Naive thymus-derived CD8-positive, alpha-beta T cell (primary cell): ENCODE measurements at places on chromosomes 12 and 14. TPM values are rescaled to one million over a fixed set of nuclear protein-coding genes. Genes with fewer than 3 reads are reported as not detected.

GRCh38 chr12:2288471-2288870 is 235.7 kb downstream of the CACNA1C start:
- H3K27ac ChIP-seq, result no peak overlapping the region
- no peaks in the 10 kb centered on the region for H3K36me3 ChIP-seq
- peaks cover 12% of the 10 kb centered on the region for H3K4me1 ChIP-seq
- no peaks in the 10 kb centered on the region for H3K27me3 ChIP-seq

DNA sequence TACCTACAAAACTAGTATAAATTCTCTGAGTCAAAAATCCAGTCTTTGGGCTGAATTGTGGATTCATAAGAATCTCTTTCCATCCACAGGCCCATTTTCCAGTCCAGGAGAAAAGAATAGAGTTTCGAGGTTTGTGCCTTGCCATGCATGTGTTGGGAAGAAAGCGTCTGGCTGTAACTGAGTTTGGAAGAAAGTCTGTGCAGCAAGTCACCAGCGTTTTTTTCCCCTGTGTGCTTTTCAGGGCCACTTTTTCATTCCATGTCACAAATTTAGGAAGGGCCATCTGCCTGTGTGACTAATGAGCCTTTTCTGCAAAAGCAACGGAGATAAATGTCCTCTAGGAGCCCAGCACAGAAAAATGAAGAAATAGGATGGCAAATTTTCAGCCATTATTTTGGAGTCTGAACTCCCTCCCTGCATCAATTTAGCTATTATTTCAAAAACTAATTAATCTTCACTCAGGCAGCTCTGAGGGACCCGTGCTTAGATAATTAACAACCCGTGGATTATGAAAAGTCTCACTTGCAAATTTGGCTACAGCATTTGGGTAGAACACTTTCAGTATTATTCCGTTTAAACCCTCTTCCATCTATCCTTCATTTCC is 261.5 kb downstream of the SUDS3 start:
- H3K4me1 ChIP-seq, result no peaks in the 10 kb centered on the region
- no peaks in the 10 kb centered on the region for H3K36me3 ChIP-seq
- no peak overlapping the region for H3K4me3 ChIP-seq

DNA sequence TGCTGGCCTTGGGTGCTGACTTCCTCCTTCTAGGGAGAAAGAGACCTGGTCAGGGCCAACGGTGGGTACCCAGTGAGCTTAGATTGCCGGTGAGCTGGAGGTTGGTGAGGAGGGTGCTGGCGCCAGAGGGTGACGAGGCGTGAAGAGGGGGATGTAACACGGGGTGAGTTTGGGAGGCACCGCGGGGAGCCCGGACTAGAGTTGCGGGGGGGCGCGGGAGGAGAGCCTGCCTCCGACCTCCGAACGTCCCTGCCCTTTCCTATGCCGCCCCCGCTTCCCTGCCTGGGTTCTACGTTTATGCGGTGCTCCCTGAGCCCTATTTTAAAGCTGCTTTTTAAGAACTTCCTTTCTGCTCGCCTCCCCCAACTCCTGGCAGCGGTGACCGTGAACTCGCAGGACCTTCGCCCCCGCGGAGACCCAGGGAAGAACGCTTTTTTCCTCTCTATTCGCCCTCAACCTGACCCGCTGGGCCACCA is 18.6 kb downstream of the OR6S1 start:
- peaks cover 52% of the 10 kb centered on the region for H3K4me1 ChIP-seq
- H3K4me3 ChIP-seq, result peak overlapping the region; percentile 78
- peaks cover 10% of the 10 kb centered on the region for H3K27me3 ChIP-seq
- H3K27ac ChIP-seq, result no peak overlapping the region

GRCh38 chr12:43309959-43310358 is 242.0 kb downstream of the ADAMTS20 start:
- DNase-seq, result no peak
- no peaks in the 10 kb centered on the region for H3K27me3 ChIP-seq
- H3K4me3 ChIP-seq, result no peak overlapping the region
- no peak overlapping the region for H3K27ac ChIP-seq
- no peaks in the 10 kb centered on the region for H3K36me3 ChIP-seq
- no peaks in the 10 kb centered on the region for H3K4me1 ChIP-seq

DNA sequence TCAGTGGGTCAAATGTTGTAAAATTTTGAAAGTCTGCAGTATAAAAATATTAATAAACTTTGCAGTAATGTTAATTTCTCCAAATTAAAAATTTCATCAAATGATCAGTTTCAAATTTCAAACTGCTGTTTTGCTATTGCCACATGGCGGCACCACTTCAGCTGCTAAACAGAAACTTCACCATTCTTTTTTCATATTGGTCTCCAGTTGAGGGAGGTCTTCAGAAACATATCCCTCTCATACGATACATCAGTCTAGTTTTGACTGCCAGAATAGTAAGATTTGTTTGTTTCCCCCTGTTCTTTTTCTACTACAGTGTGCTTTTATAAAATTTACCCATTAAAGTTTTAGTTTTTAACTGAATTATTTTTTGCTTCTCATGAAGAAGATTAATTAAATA is 4.2 kb upstream of the TRHDE start:
- H3K4me1 ChIP-seq, result peaks cover 1% of the 10 kb centered on the region
- H3K4me3 ChIP-seq, result no peak overlapping the region
- no peak overlapping the region for H3K27ac ChIP-seq
- peaks cover 15% of the 10 kb centered on the region for H3K27me3 ChIP-seq

DNA sequence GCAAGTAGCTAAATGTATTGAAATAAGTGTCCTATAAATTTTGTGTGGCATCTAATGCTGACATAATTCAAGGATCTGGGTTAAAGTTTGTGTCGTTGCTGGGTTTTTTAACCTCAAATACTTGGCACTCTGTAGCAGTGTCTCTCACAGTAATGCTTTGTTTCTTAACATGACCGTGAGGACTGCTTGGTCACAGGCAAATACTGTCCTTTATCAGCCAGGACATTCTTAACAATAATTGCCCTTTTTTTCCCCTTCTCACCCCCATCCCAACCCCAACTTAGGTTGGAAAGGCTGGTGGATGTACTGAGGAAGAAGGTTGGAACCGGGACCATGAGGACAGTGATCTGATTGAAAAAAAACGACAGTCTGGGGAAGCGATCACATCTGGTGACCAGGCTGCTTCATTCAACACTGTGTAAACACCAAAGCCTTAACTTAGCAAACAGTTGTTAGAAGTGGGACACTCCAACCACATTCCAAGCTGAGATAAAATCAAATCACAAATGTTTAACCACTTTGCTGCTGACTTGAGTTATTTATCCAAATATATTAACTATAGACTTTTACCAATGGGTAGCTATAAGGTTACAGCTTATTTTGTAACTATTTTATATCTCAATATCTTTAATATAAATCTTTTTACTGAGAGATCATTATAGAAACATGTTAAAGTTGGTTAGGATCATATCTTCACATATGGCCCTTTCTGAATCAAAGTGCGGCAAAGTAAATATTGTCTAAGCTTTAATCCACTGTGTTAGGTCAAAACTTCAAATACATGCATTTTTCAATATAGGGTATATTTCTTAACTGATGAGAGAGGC is 48.2 kb downstream of the FOXA1 start:
- H3K36me3 ChIP-seq, result no peaks in the 10 kb centered on the region
- no peak for DNase-seq
- no peak overlapping the region for H3K27ac ChIP-seq
- H3K27me3 ChIP-seq, result no peaks in the 10 kb centered on the region
- H3K4me3 ChIP-seq, result no peak overlapping the region

GRCh38 chr12:58819345-58819744 is 101.0 kb downstream of the LRIG3 start:
- H3K27me3 ChIP-seq, result peaks cover 2% of the 10 kb centered on the region
- no peak overlapping the region for H3K4me3 ChIP-seq
- H3K4me1 ChIP-seq, result no peaks in the 10 kb centered on the region
- no peak overlapping the region for H3K27ac ChIP-seq
- H3K36me3 ChIP-seq, result no peaks in the 10 kb centered on the region

- H3K27me3 ChIP-seq, result no peaks in the 10 kb centered on the region
- peaks cover 30% of the 10 kb centered on the region for H3K4me1 ChIP-seq
- H3K36me3 ChIP-seq, result no peaks in the 10 kb centered on the region
- DNase-seq, result no peak
- H3K4me3 ChIP-seq, result no peak overlapping the region
These were observed 2.4 kb upstream of the DYNC1H1 start for GRCh38 chr14:101961746-101962502.

GRCh38 chr14:86756521-86757190 is 1226.7 kb downstream of the FLRT2 start:
- no peaks in the 10 kb centered on the region for H3K27me3 ChIP-seq
- no peaks in the 10 kb centered on the region for H3K4me1 ChIP-seq
- no peak overlapping the region for H3K4me3 ChIP-seq
- no peak for DNase-seq

DNA sequence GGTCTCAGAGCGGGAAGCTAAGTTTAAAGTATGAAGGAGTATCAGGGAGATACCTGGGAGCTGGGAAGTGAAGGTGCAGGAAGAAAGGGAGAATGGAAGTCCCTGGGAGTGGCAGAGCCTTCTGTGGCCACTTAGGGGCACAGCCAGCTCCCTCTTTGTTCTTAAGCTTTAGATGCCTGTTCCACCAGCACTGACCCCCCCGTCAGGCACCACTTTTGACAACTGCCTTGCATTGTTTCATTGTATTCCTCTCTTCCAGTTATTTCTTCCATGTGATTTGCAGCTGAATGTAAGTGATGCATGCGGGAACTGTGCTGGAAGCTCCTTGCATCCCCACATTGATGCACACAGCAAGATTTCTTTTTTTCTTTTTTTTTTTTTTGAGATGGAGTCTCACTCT is 2.6 kb downstream of the GALNT16 start:
- peaks cover 23% of the 10 kb centered on the region for H3K27me3 ChIP-seq
- H3K36me3 ChIP-seq, result no peaks in the 10 kb centered on the region
- peaks cover 9% of the 10 kb centered on the region for H3K4me1 ChIP-seq
- H3K27ac ChIP-seq, result no peak overlapping the region

- H3K27me3 ChIP-seq, result no peaks in the 10 kb centered on the region
- no peak overlapping the region for H3K27ac ChIP-seq
- no peaks in the 10 kb centered on the region for H3K36me3 ChIP-seq
- DNase-seq, result peak; percentile 49
- no peaks in the 10 kb centered on the region for H3K4me1 ChIP-seq
These were observed 135.7 kb downstream of the PPM1H start for GRCh38 chr12:62799126-62799736.

DNA sequence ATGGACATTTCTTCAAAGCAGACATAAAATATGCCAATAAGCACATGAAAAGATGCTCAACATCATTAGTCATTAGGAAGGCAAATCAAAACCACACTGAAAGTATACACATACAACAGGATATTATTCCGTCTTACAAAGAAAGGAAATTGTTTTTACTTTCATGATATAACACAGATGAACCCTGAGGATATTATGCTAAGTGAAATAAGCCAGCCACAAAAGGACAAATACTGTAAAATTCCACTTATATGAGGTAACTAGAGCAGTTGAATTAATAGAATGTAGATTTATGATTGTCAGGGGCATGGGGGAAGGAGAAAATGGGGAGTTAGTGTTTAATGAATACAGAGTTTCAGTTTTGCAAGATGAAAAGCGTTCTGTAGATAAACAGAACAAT is 4.2 kb downstream of the ACYP1 start:
- no peak overlapping the region for H3K4me3 ChIP-seq
- no peaks in the 10 kb centered on the region for H3K27me3 ChIP-seq
- no peak overlapping the region for H3K27ac ChIP-seq
- no peak for DNase-seq
- H3K4me1 ChIP-seq, result peaks cover 20% of the 10 kb centered on the region
- H3K36me3 ChIP-seq, result peaks cover 9% of the 10 kb centered on the region

GRCh38 chr12:102433304-102433703 is 47.1 kb downstream of the IGF1 start:
- H3K4me3 ChIP-seq, result no peak overlapping the region
- DNase-seq, result no peak
- no peaks in the 10 kb centered on the region for H3K4me1 ChIP-seq
- H3K27me3 ChIP-seq, result peaks cover 2% of the 10 kb centered on the region
- H3K27ac ChIP-seq, result no peak overlapping the region

DNA sequence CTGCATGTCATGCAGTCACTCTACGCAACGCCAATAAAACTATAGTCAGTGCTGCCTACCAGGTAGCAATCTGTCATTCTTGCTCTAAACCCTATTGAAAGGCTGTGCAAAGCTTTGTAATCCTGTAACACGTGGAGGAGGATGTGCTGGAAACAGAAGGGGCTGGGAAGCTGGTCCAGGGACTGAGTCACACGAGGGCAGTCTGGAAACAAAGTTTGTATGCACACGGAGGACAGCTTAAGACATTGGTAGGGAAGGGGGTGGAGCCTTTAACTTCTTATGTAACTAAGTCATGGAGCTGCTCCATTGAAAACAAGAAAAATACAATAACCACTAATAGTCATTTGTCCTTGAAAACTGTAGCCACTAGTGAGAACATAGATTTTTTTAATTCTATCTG is 128.0 kb downstream of the BCAT1 start:
- no peak for DNase-seq
- no peaks in the 10 kb centered on the region for H3K36me3 ChIP-seq
- no peaks in the 10 kb centered on the region for H3K4me1 ChIP-seq
- no peak overlapping the region for H3K27ac ChIP-seq

GRCh38 chr12:54497883-54498282 is 331 bp downstream of the NCKAP1L start:
- H3K36me3 ChIP-seq, result no peaks in the 10 kb centered on the region
- H3K27me3 ChIP-seq, result no peaks in the 10 kb centered on the region

GRCh38 chr14:92523752-92524151 is 10.2 kb downstream of the RIN3 start:
- no peak overlapping the region for H3K4me3 ChIP-seq
- H3K4me1 ChIP-seq, result peaks cover 77% of the 10 kb centered on the region
- no peak for DNase-seq
- peak overlapping the region; percentile 84 for H3K27ac ChIP-seq
- no peaks in the 10 kb centered on the region for H3K27me3 ChIP-seq
- no peaks in the 10 kb centered on the region for H3K36me3 ChIP-seq

GRCh38 chr12:127358888-127359287 is 908.1 kb upstream of the TMEM132C start:
- H3K4me3 ChIP-seq, result no peak overlapping the region
- DNase-seq, result no peak
- H3K36me3 ChIP-seq, result no peaks in the 10 kb centered on the region
- peaks cover 2% of the 10 kb centered on the region for H3K27me3 ChIP-seq

DNA sequence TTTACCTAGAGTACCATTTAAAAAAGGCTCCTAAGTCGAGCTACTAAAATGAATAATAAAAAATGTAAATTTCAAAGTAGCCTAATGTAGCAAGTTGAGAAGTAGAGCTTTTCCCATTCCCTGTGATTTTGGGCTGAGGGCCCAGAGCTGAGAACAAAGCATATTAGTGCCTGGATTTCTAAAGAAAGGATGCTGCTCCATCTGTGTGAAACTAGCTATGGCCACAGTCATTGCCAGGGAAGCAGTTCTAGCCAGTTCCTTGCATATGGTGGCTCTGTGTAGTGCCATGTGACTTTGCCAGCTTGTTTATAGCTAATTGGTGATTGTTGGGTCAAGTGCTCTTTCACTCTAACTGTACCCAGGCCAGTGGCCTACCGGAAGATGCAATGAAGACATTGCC is 20.4 kb upstream of the FBXO33 start:
- DNase-seq, result no peak
- no peaks in the 10 kb centered on the region for H3K36me3 ChIP-seq
- no peak overlapping the region for H3K27ac ChIP-seq
- H3K4me1 ChIP-seq, result no peaks in the 10 kb centered on the region

GRCh38 chr14:56744016-56744415 is 66.3 kb downstream of the OTX2 start:
- peaks cover 4% of the 10 kb centered on the region for H3K27me3 ChIP-seq
- no peaks in the 10 kb centered on the region for H3K4me1 ChIP-seq
- no peaks in the 10 kb centered on the region for H3K36me3 ChIP-seq
- no peak for DNase-seq
- H3K27ac ChIP-seq, result no peak overlapping the region

The GPR132 gene
- total RNA-seq, result 36.3 TPM

The WNT1 gene
- total RNA-seq, result 0.52 TPM

The TTC5 gene
- 23.5 TPM for total RNA-seq

The HCAR1 gene
- total RNA-seq, result not detected

The CD163L1 gene
- 0.33 TPM for total RNA-seq

The KLRG1 gene
- total RNA-seq, result 5.0 TPM

The NCKAP5L gene
- total RNA-seq, result 13.0 TPM
